ENCODE measurements at places on chromosomes 2 and 18. TPM values are rescaled to one million over a fixed set of nuclear protein-coding genes. Genes with fewer than 3 reads are reported as not detected.
A peak's percentile ranks its signal among the peaks of the same experiment; 100 is the strongest.

Gene PDE1A
- not detected for total RNA-seq

Gene CFAP65
- not detected for total RNA-seq

Gene RTP5
- total RNA-seq: not detected

Gene ROCK2
- 39.4 TPM for total RNA-seq

Gene VIT
- total RNA-seq: not detected

Gene ANKRD29
- 3.1 TPM for total RNA-seq

Gene SPATA3
- not detected for total RNA-seq

Gene GMCL1
- 21.5 TPM for total RNA-seq

- DNase-seq: no peak
Observed at GRCh38 chr2:10410823-10411437, 37.2 kb downstream of the ODC1 start.

DNA sequence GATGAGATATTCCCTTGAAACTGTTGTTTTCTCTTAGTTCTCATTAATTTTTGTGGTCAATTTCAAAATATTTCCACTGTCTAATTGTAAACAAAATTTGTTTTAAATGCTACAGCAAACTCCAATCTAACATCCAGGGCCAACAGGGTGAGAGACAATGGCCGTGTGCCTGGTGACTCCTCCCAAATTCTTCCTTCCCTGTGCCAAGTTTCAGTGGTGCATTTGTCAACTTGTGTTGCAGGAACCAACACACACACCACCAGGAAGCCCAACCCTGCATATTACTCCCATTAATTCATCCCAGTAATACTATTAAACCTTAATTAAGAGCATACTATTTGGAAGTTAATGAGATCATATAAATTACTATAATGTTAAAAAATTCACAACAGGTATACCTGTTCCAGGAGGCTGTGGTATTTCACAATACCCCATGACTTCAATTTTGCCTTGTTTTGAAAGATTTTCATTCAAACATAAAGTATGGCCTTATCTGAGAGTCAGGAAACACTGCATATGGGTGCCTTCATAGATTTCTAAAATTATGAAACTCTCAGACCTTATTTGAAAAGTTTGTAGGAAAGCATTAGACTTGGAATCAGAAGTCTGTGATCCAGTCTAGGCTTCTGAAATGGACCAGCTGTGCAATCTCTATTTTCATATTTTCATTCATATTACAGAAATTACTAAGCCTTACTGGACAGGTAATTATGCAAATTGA is 1.1 kb downstream of the SERPINB2 start:
- no peak for DNase-seq

GRCh38 chr2:9326975-9327374 is 96.4 kb downstream of the ITGB1BP1 start:
- no peak for DNase-seq

DNA sequence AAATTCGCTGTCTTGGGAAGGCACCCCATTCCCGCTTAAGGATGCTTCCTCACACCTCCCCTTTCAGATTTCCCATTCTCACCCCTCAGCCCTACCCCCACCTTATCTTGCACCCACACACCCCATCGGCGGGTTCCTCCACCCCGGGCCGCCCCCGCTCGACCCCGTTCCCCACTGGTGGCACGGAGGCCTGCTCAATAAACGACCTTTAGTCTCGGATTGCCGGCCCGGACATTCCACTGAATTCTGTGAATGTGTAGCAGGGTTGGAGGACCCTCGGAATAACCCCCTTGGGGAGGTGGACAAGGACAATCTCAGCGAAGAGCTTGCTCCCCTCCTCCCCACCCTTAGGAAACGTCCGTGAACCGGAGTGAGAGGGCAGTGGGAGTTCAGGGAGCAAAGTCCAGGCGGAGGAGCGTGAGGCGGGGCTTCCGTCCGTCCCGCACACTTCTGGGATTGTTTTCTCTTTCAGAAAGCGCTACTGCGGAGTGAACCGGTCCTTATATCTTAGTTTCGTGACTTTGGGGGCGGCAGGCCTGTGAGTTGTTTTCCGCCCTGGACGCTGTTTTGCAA is 2.8 kb upstream of the LBX2 start:
- peak; percentile 59 for DNase-seq

- no peak for DNase-seq
Observed at GRCh38 chr2:102796337-102796736, 34.5 kb downstream of the TMEM182 start.

DNA sequence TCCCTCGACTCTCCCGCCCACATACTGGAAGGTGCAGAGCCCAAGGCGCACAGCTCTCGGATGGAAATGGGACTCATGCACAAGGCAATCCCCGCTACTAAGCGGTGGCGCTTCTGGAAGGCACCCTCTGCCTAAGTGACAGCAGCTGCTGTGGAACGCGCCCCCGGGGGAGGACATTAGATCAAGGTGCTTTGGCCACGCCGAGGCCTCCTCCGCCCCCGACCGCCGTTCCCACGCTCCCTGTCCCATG is 202 bp downstream of the MCEE start:
- DNase-seq: peak; percentile 86

GRCh38 chr2:199261936-199262335 is 195.8 kb downstream of the SATB2 start:
- DNase-seq: no peak

DNA sequence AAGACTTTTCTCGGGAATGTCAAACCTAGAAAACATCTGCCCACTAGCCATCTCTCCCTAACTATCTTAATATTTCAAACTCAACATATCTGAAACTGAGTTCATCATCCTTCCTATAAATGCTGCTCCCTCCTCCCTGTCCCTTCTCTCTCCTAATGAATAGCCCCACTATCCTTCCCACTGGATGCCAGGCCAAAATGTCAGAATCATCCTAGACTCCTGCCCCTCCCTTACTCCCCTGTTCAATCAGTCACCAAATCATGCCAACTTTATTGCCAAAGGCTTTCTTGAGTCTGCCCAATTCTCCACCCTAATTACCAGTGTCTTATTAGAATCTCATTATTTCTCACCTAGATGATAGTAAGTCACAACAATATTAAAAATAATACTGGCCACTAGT is 8.5 kb downstream of the EVA1A start:
- DNase-seq: no peak

DNA sequence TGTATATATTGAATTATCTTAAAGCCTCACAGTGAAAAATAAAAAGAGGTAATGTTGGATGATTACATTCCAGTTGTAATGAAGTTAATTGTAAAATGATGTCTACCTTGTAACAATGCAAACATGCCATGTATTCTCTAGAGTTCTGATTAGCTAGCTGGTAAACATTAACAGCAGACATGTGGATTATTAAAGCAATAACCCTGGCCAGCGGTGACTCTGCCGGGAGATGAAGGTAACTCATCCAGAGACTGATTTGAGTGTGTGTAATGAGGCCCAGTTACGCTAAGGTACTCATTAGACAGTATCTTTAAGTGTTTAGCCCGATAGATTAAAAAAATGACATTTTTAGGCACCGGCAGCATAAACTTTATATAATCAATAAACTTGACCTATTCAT is 79.6 kb upstream of the REV1 start:
- DNase-seq: no peak

GRCh38 chr2:7826656-7827055 is 855.2 kb upstream of the ID2 start:
- no peak for DNase-seq

GRCh38 chr18:69840001-69840400 is 107.7 kb downstream of the CD226 start:
- no peak for DNase-seq

DNA sequence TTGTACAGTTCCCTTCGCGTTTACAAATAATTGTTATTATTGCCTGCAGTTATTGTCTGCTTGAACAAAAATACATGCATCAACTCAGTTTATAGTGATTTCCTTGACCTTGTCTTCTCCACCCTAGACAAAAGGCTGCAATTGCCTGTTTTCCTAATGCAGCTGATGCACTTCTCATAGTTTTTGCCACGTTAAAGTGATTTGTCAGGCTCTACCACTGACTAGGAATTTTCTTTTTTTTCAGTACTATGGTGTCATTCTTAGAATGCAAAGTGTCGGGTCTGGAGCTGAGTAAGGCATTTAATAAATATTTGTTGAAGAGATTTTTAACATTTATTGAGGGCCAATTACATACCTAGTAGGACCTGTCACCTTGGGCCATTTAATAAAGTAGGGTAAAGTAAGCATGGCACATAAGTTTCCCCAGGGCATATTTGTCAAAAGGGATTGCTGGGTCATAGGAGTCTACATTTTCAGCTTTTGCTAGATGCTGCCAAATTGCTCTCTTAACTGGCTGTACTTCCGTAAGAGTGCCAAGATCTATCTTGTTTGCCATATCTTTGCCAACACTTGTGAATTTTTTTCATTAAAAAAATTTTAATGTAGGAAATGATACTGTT is 24.1 kb downstream of the ACSL3 start:
- no peak for DNase-seq

DNA sequence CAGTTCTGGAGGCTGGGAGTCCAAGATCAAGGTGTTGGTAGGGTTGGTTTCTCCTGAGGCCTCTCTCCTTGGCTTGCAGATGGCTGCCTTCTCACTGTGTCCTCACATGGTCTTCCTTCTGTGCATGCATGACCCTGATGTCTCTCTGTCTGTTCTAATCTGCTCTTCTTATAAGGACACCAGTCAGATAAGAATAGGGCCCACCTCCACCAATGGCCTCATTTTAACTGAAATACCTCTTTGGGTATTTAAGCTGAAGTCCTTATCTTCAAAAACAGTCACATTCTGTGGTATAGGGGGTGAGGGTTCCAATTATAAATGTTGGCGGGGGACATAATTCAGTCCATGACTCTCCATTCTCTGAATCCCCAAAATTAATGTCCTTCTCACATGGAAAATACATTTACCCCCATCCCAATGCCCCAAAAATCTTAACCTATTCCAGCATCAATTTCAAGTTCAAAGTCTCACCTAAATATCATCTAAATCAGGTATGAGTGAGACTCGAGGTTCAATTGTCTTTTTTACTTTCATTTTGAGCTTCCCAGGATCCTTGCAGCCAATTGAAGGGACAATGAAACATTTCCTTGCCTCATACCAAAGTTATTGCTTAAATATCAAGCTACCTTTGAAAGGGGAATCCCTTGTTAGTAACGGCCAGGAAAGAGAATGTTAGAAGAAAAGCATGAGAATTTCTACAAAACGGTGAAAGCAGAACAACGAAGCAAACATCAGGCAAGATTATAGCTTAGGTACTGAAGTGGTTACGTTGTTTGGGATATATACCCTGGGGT is 20.6 kb upstream of the CNOT11 start:
- DNase-seq: no peak

GRCh38 chr2:151976945-151977353 is 121.9 kb downstream of the CACNB4 start:
- DNase-seq: no peak

Measured in HT-29 (cell line).